NCI-H2107 (cell line): ENCODE measurements at places on chromosomes 16 and 17.

DNA sequence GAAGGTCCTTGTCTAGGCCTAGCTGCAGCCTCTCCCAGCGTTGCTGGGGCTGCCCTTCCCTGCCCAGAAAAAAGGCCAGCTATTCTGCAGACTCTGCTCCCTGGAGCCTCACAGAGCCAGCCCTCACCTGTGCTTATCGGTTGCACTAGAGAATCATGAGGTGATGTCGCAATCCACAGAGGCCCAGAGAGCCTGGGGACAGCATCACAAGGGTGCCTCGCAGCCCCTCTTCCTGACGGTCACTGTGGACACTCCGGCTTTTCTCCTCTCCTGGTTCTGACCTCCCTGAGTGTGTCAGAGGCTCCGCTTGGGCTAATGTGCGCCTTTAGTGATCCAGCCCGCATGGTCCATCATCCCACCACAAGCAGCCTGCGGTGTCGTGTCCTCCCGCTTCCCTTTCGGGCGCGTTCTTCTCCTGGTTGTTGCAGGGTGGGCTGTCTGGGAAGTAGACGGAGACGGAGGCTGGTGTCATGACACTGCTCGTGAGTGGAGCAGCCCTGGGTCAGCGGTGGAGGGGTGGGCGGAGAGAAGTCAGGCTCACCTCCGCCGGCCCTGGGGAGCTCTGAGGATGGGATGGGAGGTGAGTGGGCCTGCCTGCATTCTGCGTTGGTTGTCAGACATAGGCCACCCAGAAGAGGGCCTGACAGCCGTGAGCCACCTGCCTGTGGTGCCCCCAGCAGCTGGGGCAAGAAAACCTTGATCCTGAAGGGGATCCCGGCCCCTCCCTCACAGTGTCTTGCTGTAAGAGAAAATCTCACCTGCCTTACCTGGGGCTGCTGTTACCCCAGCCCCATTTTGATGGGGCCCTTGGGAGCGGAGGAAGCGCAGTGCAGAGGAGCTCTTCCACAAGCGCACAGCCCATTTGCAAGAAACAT lies 165.9 kb upstream of the CHMP6 start:
- no peak for DNase-seq

DNA sequence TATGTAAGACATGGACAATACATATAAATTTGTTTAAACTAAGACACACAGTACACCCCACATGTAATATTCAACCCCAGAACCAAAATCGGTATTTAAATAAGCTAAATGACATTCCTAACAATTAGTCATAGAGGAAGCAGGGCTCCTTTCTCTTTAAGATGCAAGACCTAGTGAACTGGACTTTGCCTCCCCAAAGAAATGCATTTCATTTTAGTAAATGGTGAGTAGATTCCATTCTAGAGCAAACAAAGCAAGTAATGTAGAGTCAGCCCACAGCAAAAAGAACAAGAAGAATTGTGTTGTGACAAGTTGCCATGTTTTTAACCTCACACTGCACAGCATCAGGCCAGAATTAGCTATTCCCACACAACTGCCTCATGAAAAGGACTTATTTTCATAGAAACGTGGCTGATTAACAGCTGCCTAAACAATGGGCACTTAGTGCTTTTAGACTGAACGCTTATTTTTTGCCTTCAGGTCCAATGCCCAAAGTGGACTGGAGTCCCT lies 14.4 kb downstream of the DNAJC7 start:
- no peak for DNase-seq

- DNase-seq: no peak
These were observed 49.8 kb downstream of the SEC14L1 start for GRCh38 chr17:77190576-77190975.

GRCh38 chr17:2266045-2266864 lies 37.3 kb downstream of the SMG6 start:
- no peak for DNase-seq

GRCh38 chr17:14282726-14283125 lies 18.2 kb upstream of the HS3ST3B1 start:
- no peak for DNase-seq

DNA sequence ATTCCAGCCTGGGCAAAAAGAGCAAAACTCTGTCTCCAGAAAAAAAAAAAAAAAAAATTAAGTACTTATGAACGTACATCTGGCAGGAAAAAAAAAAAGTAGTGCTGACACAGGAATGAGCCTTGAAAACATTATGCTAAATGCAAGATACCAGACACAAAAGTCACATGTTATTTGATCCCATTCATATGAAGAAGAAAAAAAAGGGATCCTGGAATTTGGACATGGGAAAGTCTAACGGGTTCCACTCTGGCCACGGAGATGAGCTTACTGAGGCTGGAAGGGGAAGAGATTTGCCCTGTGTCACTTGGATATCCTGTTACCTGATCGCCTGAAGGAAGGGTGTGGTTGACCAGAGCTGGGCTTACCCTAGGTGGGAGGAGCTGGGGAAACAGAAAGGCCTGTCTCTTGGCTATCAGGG lies 251.9 kb downstream of the PARN start:
- DNase-seq: no peak

DNA sequence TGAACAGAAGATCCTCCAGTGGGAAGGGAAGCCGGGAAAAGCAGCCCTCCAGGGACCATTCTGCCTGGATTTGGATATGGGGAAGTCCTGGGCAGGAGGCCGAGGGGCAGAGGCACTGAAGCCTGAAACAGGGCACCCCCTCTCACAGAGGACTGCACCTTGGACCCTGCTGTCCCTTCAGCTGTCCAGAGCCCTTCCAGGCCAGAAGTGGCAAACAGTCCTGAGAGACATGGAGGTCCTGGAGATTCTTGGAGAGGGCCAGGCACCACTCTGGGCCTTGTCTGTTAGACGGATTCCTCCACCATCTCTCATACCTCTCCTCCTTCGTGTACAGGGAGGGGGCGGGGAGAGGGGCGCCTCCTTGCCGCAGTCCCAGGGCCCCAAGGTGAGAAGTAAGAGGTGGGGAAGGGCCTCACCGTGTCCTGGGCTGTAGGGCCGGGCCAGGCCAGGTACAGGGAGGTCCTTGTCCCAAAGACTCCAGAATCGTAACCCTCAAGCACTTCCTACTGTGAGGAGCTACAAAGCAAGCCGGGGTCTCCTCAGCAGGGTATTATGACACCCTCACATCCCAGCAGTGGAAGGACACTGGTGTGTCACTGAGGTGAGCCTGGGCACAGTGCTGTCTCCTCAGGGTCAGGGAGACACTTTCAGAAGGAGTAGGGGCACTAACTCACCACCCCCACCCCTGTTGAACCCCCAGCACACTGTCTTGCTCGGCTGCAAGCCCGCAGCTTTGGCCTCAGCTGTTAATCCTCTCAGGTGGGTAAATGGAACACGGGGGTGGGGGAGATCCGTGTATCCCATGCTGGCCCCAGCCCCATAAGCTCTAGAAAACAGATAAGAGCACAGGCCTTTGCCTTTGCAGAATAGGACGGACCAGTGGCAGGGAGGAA lies 16.6 kb upstream of the TBX2 start:
- DNase-seq: no peak

DNA sequence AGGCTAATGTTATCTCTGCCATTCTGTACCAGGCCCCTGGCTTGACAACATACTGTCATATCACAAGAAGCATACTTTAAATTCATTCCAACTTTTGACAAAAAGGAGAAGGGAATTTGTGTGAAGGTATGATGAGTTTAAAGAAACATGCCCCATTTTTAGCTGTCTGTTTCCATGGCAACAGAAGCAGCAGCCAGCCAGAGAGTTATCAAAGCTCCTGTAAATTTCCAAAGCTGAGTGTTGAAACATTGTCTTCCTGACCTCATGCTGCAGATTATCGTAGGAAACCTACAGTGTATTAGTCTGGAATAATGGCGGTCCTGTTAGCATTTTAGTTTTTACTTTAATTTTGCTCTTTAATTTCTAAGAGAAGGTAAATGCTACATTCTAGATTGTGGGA lies 124.9 kb downstream of the MRTFB start:
- no peak for DNase-seq

GRCh38 chr17:909642-910323 lies 69.8 kb downstream of the NXN start:
- DNase-seq: no peak

DNA sequence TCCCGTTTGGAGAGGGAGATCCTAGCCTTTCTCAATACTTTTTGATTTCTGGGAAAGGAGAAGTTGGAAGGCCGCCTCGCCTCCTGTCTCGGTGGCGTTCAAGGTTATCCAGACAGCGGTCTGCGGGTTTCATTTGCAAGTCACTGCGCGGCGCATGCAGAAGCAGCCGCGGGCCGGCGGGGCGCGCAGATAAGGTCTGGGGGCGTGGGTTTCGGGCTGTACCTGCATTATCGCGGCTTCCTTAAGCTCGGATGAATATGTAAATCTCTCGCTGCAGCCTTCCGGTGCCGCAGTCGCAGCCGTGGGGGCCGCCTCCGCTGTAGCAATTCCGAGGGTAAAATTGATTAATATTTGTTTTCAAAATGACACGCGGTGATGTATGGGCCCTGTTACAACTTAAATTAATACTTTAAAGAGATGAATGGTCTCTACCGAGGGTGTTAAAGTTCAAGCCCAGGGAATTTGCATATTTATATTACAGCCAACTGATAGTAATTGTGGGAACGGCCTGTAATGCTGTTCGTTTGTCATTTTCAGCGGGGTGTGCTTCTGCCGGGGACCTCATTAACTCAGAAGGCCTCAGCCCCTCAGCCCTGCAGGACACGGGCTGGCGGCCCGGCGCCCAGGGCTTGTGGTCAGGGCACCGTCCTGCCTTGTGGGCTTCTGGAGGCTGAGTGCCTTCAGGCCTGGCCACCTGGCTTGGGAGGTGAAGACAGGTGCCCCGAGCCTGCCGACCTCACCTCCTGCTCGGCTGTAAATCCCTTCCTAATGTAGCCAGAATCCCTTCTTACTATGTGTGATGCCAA lies 99.4 kb downstream of the CYLD start:
- no peak for DNase-seq

DNA sequence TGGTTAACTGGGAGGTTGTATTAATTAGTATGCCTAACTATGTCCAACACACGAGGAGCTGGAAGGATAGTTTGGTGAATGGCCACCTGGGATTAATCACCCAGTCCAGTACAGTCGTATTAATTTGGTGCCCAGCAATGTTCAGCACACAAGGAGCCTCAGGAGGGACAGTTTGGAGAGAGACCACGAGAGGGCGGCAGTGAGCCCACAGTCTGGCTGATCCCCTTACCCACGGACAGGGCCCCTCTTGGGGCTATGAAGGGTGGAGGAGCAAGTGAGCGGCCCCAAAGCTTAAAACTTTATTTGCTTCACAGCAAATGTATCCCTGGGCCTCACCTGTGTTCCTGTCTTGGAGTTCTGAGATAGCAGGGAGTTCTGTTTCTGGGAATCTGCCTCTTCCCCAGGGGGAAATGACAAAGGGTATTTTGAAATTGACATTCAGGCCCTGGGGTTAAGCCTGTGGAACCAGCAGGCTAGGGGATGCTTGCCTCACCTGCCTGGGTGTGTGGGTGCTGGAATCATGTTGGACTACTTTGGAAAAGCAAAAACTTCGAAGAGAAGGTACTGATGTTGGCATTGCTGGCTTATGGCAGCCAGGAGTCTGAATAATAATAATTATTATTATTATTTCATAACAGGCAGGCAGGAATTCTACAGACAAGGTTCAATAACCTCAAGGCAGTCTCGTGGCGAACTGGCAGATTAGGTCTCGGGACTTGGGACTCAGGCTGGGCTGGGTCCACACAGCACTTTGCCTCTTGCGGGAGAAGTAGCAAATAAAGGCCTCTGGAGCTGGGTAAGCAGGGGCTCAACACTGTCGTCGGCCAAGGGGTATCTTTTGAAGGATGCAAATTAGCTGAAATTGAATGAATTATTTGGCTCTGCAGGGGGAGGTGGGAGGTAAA lies 227.6 kb upstream of the ASIC2 start:
- no peak for DNase-seq

DNA sequence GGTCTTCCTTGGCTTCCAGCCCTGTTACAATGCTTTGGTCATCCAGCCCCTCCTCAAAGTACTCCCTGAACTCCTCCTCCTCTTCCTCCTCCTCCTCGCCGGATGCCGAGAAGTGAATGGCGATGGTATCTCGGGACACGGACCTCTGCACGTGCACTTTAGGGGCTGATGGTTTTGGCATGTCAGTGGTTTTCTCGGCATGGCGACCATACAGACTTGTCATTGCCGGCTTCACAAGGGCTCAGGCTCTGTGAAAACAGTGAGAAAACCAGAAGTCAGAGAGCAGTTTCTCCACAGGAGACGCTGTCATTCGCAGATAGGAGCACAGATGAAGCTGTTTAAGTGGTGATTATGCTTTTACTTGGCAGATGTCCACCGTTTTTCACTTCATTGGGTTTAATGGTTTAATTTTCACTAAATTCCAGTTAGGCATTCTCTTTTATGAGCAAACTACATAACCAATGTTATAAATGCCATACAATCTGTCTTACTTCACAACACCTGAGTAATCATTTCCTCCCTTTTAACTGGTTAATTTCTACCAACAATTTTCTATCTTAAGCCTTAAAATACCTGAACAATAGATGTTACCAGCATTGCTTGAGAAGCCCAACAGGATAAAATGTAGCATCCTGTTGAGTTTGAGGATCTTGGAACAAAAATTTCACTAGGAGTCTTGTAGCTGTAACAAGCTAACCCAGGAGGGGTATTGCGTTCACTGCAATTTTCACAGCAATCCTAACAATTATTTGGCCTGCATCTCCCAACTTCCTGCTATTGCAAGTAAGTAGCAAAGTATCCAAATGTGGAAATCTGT lies 48.9 kb downstream of the TEX2 start:
- DNase-seq: no peak

GRCh38 chr17:49993423-49994060 lies 1.5 kb downstream of the DLX3 start:
- no peak for DNase-seq

DNA sequence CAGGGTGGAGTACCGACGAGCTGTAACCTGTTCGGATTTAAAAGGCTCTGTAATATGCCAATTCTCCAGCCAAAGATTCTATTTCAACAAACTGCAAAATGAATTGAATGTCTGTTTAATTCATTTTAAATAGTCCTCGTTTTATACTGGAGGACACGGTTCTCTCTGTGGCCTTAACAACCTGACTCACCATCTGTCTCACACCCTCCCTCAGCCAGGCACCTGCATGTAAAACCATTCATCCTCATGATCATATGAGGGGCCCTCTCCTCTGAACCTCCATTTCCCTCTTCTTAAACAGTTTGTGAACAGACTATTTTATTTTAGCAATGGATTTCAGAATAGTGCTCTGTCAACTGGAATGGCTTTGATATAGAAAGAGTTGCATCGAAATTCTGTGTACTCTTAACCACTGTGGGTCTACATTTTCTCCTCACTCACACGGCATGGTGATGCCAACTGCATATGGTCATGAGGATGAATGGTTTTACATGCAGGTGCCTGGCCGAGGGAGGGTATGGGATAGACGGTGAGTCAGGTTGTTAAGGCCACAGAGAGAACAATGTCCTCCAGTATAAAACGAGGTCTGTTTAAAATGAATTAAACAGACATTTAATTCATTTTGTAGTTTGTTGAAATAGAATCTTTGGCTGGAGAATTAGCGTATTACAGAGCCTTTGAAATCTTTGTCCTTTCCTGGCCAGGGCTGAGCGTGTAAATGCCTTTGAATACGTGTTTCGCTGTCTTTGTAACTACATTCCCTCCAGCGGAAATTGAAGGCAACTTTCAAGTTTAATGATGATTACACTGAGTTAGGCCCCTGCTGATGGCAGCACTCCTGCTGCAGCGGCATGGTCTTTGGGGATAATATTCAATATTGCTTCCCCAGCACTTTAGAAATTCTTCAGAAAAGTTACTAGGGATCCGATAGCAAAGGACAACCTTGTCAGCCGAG lies 329.6 kb downstream of the SNX29 start:
- no peak for DNase-seq

GRCh38 chr17:34201767-34202166 lies 53.3 kb upstream of the CCL2 start:
- no peak for DNase-seq
